ENCODE measurements at places on chromosomes 12 and 14.

- no peak for DNase-seq
These were observed 5.7 kb downstream of the ETFRF1 start for GRCh38 chr12:25200703-25201102.

DNA sequence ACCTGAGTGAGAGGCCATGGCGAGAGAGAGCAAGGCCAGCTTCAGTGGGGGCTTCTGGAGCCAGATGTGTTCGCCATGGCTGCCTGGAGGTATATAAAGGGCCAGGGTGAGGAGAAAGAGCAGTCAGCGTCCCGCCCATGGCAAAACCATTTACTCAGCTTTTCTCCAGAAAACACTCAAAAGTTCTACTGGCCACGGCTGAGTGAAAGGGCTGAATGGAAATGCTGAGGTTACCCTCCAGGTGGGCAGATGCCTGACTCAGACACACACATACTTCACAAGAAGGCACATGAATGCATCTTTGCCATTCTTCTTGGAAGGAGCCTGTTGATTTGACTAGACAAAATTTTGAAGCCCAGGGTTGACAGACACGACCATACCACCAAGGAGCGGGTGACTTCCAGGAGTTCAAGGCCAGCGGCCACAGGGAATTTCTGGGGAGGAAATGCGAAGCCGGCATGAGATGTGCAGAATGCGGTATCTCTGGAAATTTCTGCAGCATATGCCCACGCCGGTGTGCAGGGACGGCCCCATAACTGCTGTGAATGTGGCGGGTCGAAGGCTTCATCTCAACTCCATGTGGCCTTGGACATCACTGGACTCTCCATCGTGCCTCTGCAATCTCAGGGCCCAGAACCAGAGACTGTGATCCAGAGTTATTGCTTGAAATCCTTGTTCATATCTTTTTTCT is at the start of gene IL31:
Gene IL31, minus strand, starts transcription at position 67 of the 691 bp plus-strand sequence. Its CDS starts 49 bp downstream, at position 18.
- DNase-seq = no peak

GRCh38 chr12:107552263-107552662 is 133.3 kb upstream of the PWP1 start:
- DNase-seq = no peak

DNA sequence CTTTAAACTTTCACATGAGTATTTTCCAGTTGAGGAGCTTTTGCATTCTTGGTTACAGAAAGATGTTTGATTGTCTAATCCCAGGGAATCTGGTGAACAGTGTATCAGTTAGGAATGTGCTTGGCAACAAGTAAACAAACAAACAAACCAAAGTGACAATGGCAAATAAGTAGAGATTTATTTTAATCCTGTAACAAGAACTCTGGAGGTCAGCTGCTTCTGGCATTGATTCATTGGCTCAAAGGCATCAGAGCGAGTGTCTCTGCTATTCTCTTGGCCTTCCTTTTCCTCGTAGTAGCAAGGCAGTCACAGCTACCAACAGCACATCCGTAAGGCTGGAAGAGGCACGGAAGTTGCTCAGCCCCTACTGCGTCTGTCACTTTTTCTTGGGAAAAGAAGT is 37.2 kb downstream of the CRADD start:
- no peak for DNase-seq

DNA sequence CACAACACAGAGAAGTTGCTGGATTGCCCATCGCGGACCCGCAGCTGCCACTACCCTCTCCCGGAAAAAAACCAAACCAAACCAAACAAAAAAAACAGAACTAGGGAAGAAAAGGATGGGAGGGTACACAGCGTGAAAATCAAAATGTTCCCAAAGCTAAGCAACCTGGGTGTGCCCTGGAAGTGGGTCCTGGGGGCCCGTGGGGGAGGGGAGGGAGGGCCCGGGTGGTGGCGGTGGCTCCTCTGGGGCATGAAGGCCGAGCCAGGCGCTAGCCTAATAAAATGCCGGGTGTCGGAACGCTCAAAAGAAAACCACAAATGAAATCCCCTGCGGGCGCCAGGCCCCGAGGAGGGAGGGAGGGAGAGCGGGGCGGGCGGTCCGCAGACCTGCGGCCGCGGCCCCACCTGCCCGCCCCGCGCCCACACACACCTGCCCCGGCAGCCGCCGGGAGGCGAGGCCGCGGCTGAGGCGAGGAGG is 787 bp downstream of the HECTD4 start:
- peak; percentile 45 for DNase-seq

- DNase-seq = no peak
These were observed 324.5 kb downstream of the NUAK1 start for GRCh38 chr12:105814283-105814682.

GRCh38 chr12:131230340-131231031 is 276.8 kb downstream of the ADGRD1 start:
- DNase-seq = no peak

DNA sequence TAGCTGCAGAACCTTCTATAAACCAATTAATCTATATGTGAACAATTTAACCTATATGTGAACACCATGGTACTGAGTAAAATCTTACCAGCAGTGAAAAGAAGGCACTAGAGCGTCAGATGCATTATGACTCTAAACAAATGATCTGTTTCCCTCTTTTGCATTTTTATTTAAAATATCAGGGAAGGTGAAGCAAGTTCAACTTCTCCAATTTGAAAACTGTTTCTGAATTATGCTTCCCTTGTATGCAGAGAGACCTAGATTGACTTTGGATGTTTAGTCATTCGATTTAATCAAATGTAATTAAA is 80.9 kb downstream of the DAD1 start:
- DNase-seq = no peak

DNA sequence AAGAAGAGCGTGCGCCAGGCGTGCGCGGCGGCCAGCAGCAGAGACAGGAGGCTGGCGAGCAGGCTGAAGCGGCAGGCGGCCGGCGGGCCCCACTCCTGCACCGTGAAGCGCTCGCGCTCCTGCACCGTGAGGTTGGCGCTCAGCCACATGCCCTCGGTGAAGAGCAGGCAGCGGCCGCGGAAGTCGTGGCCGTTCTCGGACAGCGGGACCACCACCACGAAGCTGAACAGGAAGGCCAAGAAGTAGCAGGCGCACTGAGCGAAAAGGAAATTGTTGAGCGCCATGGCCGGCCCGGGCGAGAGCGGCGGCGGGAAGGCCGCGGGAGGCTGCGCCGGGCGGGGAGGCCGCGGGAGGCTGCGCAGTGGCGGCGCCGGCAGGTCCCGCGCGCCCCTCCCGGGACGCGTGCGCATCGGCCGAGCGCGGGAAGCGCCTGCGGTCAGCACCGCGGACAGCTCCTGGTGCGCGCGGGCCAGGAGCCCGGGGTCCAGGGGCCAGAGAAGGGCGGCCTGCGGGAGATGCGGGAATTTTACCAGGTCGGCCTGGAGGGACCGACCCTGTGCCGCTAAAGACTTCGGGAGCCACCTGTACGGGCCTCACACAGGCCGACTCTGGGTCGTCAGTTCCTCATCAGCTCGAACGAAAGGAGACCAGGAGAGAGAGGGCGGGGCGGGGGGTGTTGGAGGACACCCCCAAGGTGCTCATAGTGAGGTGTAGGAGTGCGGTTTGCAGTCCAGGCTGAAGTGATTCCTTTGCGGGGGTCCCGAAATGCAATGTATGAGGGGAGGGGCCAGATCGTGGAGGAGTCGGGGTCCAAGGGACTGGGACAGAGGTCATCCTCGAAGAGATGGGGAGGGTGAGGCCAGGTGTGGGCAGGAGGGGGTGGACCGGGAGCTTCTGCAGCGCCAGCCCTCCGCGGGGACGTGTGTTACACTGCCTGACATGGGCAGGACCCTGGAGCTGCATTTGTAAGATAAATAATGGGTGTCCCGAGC is at the start of gene TMEM179:
Gene TMEM179, minus strand, starts transcription at position 315 of the 992 bp plus-strand sequence. Its CDS starts 31 bp downstream, at position 284.
- no peak for DNase-seq

DNA sequence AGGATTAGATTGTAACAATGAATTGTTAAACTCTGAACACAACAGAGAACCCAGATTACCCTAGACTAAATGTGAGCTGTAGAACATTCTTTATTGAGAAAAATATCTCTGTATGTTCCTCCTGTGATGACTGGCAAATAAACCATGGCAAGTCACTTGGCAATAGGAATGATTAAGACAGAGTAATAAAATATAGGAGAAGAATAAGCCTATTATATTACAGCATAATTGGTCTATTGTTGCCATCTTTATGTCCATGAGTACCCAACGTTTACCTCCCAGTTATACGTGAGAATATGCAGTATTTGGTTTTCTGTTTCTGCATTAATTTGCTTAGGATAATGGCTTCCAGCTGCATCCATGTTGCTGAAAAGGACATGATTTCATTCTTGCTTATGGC is 211.2 kb upstream of the AVPR1A start:
- DNase-seq = no peak

DNA sequence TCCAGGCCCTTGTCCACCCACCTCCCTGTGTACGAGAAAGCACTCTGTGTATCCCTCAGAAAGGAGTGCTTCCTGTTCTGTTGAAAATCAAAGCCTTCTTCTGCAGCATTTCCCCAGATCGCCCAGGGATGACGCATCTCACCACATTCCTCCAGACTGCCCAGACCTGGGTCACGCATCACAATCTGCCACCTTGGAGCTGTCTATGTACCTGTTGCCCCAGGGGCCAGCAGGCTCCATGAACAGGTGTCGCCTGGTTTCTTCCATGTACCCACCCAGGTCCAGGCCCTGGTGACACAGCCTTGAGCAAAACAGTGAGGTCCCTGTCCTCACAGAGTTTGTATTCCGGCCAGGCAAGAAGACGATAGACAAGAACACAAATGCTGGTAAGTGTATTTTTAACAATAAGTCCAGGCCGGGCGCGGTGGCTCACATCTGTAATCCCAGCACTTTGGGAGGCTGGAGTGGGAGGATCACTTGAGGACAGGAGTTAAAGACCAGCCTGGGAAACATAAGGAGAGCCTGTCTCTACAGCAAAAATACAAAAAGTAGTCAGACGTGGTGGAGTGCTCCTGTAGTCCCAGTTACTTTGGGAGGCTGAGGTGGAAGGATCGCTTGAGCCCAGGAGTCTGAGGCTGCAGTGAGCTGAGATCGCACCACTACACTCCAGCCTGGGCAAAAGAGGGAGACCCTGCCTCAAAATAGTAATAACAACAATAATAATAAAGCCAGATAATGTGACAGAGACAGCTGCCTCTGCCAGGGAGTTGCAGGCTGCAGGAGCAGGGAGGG is 6.8 kb upstream of the PPP1R13B start:
- no peak for DNase-seq

DNA sequence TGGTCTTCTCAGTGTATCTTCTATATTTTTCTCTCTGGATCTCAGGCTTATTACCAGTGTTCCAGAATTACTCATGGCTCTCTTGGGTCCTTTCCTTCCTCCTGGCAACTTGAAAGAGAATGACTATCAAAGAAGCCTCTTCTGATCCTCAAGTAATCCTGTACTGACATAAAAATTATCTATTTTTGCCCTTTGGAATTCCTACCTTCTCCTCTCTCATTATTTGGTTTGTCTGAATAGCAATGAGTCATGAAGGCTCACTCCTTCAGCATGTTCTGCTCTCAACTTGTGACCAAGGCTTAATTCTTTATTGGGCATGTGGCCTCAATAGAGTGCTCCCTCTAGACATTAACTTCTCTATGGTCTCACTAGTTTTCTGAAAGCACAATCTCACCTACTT is 553.6 kb upstream of the ATP2B1 start:
- no peak for DNase-seq

GRCh38 chr12:70798016-70798783 is 122.3 kb downstream of the PTPRR start:
- no peak for DNase-seq

GRCh38 chr12:22082190-22082701 is 36.2 kb downstream of the CMAS start:
- no peak for DNase-seq

- DNase-seq = no peak
These were observed 8.1 kb downstream of the TAMALIN start for GRCh38 chr12:52014567-52015530.

- DNase-seq = no peak
These were observed 7.3 kb downstream of the SMIM10L1 start for GRCh38 chr12:11178250-11178649.

DNA sequence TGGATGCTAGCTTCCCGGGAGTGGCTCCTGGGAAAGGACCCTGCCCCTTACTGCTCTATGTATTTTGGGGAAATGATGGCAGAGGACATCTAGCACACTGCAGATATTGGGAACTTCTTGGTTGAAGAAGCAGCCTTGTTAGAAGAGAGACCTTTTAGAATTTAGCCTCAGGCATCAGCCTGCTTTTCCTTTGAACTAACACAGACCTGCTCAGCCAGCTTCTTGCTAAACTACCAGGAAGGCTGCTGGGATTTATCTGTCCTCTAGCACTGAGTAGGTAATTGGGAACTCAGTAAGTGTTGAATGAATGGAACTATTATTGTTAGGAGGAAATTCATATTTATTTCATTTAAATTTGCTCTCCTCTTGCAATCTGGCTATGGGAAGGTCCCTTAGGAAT is 77.3 kb downstream of the DRAM1 start:
- DNase-seq = no peak

DNA sequence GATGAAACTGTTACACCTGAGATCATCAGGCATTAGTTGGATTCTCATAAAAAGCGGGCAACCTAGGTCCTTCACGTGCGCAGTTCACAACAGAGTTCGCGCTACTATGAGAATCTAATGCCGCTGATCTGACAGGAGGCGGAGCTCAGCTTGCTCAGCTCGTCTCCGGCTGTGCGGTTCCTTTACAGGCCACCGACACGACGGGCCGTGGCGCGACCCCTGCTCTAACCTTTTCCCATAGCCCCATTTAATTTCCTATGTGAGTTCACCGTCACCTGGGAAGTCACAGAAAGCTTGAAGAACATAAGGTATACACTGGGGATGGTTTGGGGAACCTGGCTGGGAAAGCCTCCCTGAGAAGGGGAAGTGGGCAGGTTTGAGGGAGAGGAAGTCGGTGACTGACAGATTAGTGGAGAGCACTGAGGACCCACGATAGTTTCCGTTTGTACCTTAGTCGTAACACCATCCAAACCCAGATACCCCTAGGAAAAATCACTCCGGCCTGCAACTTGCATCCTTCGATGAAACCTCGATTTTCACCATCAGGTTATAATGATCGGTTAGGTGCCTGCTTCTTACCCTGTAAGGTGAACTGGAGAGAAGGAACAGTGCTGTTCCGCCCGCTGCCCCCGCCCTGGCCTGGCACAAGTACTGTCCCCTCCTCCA is 2.8 kb upstream of the AAAS start:
- peak; percentile 70 for DNase-seq

GRCh38 chr14:68822132-68822651 is 29.3 kb upstream of the ZFP36L1 start:
- no peak for DNase-seq

- DNase-seq = no peak
These were observed 26.3 kb downstream of the TNFAIP2 start for GRCh38 chr14:103149351-103150237.

- DNase-seq = no peak
These were observed 1.7 kb upstream of the NUAK1 start for GRCh38 chr12:106140223-106140986.

- no peak for DNase-seq
These were observed 13.9 kb downstream of the RAB15 start for GRCh38 chr14:64958201-64958600.

- DNase-seq = no peak
These were observed 97.6 kb downstream of the EFCAB11 start for GRCh38 chr14:89856871-89857345.

GRCh38 chr14:58978343-58978742 is 210.1 kb upstream of the DAAM1 start:
- DNase-seq = no peak

DNA sequence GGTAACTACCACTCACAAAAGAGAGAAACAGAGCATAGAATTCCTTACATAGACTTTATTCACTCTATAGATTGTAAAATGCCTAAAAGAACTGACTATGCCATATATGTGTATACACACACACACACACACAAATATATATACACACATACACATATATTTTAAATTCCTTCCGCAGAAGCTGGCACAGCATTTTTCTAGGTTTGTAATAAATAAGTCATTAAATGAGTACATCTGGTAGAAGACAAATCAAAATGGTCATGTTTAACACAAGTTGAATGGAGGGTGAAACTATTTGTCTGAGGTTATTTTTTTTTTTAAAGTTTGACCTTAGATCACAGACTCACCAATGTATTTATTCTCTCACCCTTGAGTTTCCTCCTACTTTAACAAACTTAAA is 58.2 kb downstream of the CCER1 start:
- no peak for DNase-seq

Data from CD8-positive, alpha-beta memory T cell (primary cell).